ENCODE measurements at places on chromosomes 7 and 10. TPM values are rescaled to one million over a fixed set of nuclear protein-coding genes. Genes with fewer than 3 reads are reported as not detected.

The FRMD4A gene
- 12.1 TPM for polyA plus RNA-seq

The HERC4 gene
- polyA plus RNA-seq: 29.6 TPM

The EPHA1 gene
- polyA plus RNA-seq: 37.1 TPM

The CYP3A4 gene
- polyA plus RNA-seq: not detected

The ABCB4 gene
- polyA plus RNA-seq: not detected

The ETV1 gene
- 5.0 TPM for polyA plus RNA-seq

The CHST3 gene
- 12.0 TPM for polyA plus RNA-seq

The C1QL3 gene
- 0.03 TPM for polyA plus RNA-seq

The CYP2C9 gene
- polyA plus RNA-seq: not detected

The HMX2 gene
- polyA plus RNA-seq: not detected

The ZNF138 gene
- 2.9 TPM for polyA plus RNA-seq

The AEBP1 gene
- polyA plus RNA-seq: 0.18 TPM

The KLF14 gene
- polyA plus RNA-seq: 0.01 TPM

The OR6B1 gene
- not detected for polyA plus RNA-seq

- no peak for DNase-seq
Measured at GRCh38 chr7:37484426-37485073, 35.9 kb upstream of the ELMO1 start.

GRCh38 chr10:99661377-99661763 is 2.1 kb downstream of the ENTPD7 start:
- DNase-seq: no peak

GRCh38 chr10:65968871-65969270 is 957.0 kb upstream of the LRRTM3 start:
- DNase-seq: no peak

- DNase-seq: no peak
Measured at GRCh38 chr10:68560943-68561864, 1.1 kb downstream of the TET1 start.

DNA sequence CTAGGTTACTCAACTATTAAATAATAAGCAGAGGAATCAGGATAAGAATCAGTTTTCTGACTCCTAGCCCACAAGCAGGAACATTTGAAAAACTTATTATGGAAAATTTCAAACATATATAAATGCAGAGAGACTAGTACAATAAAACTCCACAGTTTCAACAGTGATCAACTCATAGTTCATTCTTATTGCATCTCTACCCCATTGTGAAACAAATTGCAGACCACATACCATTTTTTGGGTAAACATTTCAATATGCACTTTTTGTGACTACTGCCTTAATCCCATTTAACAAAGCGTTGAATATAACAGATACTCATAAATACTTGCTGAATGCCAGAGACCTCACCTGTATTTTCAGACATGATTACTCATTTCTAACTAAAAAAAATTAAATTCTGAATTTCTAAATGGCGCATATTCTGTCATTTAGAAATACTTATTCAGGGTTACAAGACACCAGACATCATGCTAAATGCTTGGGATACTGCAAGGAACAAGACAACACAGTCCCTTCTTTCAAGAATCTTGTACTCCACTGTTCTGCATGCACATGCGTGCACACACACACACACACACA is 11.4 kb downstream of the CDK6 start:
- no peak for DNase-seq

GRCh38 chr10:44400541-44400940 is 15.6 kb upstream of the CXCL12 start:
- no peak for DNase-seq

DNA sequence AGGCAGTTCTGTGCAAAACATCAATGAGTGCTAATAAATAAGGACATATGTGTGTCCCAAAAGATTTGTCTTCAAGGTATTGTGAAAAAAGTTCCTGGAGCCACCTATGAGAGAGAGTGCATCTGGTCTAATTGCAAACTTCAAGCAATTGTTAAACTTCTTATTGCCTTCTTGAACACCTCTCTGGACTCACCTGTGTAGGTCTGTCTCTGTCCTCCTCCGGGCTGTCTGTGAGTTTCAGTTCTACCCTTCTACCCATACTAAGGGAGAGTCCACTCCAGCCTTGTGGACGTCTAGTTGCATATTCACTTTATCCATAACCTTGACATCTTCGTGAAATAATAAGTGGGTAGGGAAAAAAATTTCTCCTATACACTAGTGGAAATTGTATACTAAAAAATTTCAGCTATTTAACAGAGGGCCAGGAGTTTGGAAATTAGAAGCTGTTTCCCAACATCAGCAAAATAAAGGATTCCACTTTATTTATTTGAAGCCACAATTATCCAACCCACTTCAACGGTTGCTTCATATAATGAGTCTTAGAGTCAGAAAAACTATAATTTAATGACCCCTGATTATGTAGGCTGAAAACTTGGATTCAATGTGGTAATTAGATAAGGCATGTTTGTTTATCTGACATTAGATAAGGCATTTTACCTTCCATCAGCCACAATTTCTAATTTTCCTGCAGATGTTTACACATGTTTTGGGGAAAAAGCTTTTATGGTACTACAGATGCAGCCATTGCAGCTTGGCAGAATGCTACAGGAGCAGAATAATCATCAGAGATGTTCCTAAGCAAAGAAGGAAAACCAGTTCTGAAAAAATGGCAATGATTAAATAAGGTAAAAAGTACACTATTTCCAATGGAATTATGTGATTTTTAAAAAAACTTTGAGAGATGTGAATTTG is 150.8 kb upstream of the FAM3C start:
- DNase-seq: no peak

DNA sequence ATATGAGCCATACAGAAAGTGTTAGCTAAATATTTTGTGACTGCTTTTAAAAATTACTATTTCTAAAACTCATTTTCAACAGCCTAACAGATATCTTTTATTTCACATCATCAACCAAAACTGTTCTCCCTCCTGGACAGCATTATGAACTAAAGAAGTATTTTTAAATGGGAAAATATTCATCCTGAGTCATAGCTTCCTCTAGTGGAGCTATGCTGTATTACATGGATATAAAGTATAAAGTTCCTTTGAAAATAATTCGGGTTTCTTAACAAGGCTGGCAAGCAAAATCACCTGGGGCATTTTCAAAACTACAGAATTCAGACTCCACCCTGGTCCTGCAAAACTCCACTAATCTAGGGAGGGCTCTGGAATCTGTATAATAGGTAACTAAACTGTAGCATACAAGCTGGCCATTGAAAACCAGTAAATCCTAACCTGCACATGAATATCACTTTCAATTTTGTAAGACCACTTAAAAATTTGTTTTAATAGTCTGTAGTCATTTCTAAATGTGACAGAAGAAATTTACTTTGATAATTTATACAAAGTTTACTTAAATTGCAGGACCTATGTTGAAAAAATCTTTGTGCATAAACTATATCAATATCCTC is 53.5 kb downstream of the SCIN start:
- DNase-seq: no peak

GRCh38 chr10:52394246-52394645 is 80.2 kb downstream of the DKK1 start:
- no peak for DNase-seq

DNA sequence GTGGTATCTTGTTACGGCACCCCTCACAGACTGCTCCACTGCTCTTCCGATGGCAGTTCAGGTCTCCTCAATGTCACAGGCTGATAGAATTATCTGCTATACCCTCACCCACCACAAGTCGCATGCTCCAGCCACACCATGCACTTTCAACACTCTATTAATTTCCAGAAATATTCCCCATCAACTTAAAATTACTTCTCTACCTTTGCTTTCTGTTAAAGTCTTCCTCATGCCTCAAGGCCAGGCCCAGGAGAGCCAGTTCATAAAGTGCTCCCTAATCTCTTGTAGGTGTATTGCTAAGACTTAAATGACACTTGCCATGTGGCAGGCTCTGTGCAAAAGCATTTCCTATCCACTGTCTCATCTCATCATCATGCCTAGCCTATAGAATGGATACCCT is 105.9 kb upstream of the ARID5B start:
- DNase-seq: no peak

- no peak for DNase-seq
Measured at GRCh38 chr10:84328418-84329195, at the start of gene CCSER2. Gene CCSER2, plus strand, starts transcription at chr10:84328589. Its CDS starts 42,464 bp downstream, at chr10:84371053.

DNA sequence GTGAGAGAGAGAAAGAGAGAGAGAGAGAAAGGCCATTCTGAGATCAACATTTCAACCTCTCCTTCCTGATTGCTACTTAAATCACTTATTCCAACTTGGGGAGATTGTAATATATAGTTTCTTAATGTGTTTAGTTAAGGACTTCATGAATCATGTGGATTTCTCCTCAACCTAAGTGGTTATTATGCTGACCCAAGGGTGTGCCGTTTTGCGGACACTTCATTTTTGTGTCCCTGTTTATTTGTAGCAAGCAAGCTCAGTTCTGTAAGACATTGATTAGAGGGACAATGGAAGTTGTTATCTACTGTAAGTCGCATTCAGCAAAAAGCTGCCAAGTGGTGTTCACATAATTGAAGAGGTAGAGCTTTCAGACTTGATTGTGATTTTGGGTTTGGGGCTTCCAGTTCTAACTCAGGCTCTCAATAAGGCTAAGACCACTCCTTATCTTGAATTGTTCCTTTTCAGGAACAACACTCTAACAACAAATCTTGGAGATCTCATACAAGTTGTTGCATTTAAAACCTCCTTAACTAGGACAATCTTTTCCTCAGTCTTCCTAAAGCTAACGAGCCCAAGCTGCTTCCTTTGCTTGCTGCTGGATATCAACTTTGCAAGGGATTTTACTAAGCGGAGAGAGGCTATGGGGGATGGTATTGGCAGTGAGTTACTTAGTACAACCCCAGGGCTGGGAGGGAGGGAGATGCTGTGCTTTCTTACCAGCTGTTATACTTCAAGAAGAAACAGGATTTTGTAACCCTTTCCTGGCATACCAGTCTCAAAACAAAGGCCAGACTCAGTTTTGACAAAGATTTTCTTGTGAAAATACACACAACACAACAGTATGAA is 19.8 kb upstream of the COL1A2 start:
- DNase-seq: no peak

GRCh38 chr10:122044713-122045112 is 55.8 kb downstream of the TACC2 start:
- DNase-seq: no peak

GRCh38 chr7:47024991-47025390 is 556.9 kb downstream of the TNS3 start:
- DNase-seq: no peak

GRCh38 chr7:71308096-71308495 is 176.2 kb downstream of the GALNT17 start:
- no peak for DNase-seq

GRCh38 chr7:52838981-52839411 is 196.4 kb upstream of the POM121L12 start:
- no peak for DNase-seq

DNA sequence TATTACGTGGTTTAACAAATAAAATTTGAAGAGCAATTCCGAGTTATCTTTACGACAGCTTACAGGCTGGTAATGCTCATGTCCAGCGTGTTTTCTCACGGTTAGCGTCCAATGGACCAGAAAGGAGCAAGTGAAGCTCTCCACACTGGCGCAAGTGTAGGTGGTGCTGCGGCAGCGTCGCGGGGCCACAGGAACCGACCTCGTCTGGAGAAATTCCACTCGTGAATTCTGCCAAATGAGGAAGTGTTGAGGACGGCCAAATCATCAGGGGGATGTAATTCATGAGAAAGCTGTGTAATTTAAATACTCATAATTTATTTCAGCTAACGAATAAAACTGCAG is 350 bp upstream of the ZNF37A start:
- no peak for DNase-seq

GRCh38 chr7:94621120-94621519 is 34.8 kb downstream of the SGCE start:
- DNase-seq: no peak

GRCh38 chr10:132478341-132479023 is 59.1 kb upstream of the INPP5A start:
- DNase-seq: no peak

- no peak for DNase-seq
Measured at GRCh38 chr10:17022466-17022825, 107.2 kb downstream of the CUBN start.

DNA sequence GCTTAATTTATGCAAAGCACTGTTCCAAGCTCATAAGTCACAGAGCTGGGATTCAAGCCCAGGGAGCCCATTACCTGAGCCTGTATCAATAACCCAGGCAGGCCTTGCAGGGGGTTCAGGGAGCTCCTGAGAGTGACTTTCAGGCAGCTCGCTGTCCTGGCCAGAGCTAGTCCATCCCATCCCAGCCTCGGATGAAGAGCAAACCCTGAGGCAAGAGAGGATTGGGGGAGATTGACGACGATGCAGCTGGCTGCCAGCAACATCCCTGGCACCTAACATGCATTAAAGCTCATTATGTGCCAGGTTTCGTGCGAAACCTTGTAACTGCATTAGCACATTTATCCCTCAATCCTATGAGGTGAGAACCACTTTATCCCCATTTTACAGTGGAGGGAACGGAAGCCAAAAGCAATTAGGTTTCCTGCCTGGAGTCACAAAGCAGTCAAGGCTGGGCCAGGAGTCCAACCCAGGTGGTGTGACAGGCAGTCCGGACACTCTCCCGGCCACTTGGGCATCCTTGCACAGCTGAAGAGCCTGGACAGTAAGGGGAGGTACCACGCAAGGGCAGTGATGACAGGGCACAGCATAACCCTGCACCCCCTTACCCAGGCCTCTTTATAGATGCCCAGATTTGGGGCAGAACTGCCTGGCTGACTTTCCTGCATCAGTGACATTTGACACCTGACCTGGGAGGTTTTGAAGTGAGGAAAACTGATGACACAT is 129.8 kb upstream of the CHST15 start:
- no peak for DNase-seq

GRCh38 chr10:70139151-70139996 is 6.7 kb upstream of the AIFM2 start:
- no peak for DNase-seq

GRCh38 chr7:24381894-24382505 is 98.0 kb downstream of the NPY start:
- DNase-seq: no peak

GRCh38 chr10:35413985-35414861 is 77.9 kb downstream of the CCNY start:
- no peak for DNase-seq

DNA sequence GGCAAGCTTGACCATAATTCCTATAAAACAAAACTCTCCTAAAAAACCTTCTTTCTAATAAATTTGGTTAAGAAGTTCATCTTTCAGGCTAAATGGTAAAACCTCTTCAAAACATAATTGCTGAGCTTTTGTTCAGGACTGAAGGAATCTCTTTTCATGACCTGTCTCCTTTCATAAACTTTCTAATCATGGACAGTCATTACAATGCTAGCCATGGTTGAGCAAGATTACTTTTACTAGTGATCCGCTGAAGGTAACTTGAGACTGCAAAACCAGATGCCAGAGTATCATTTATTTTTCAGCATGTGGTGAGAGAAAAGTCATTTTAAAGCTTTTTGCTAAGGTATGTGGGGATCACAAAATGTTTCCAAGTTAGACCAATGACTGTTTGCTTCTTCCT is 186.4 kb upstream of the RHOBTB1 start:
- no peak for DNase-seq

Data from keratinocyte (primary cell).